ENCODE measurements at places on chromosomes 1 and 21.

GRCh38 chr1:150971583-150972416 is 2.8 kb downstream of the CERS2 start:
- DNase-seq = no peak

GRCh38 chr1:25695771-25696311 is 79.2 kb downstream of the MAN1C1 start:
- DNase-seq = no peak

GRCh38 chr1:30521261-30521865 is 202.0 kb downstream of the MATN1 start:
- DNase-seq = no peak

DNA sequence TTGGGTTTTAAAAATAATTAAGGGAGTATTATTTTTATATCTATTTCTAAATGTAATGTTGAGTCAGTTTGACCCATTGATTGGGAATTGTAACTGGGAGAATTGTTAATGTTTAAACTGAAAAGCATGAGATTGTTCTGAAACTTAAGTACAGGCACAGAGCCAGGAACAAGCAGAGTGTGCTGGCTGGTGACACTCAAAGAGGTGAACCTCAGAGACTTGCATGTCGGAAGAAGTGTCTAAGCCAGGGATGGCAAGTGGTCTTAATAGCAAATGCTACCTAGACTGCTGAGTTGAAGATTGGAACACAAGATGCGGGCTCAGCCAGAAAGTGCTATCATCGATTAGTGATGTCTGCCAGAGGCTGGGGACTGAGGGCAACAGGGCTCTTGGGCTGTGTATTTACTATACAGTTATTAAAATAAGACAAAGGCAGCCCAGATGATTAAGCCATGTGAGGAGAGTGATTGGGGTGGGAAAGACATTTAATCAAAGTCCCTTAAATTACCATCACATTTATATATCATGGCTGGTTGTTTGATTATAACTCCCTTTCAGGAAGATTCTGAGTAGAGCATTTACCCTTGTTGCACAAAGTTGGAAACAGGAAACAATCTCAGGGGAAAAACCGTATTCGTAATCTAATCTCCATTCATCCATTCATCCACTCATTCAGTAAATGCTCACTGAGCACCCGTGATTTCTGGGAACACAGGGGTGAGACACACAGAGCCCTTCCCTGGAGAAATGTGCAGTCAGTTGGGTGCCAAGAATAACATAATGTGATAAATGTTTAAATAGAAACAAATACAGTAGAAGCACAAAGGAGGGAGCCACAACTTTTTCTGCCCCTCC is 42.8 kb downstream of the C8A start:
- DNase-seq = no peak

GRCh38 chr1:96880626-96881025 is 159.0 kb downstream of the PTBP2 start:
- DNase-seq = no peak

DNA sequence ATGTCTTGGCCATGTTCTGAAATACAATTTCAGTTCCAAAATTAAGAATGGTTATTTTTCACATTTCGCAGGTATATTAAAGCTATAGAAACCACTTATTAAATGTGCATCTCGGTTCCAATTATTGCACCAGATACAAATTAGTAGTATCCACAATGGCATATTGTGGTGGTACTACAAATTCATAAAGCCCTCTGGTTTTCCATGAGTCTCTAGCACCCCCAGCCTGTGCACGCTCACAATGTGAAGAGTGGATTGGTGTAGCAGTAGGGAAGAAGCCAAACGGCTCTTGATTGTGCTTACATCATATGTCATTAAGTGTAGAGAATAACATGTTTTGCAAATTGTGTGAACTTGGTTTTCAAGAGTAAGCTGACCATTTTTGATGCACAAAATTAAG is 1.9 kb upstream of the BRINP3 start:
- no peak for DNase-seq

GRCh38 chr1:12469990-12470389 is 148.0 kb downstream of the DHRS3 start:
- DNase-seq = no peak

DNA sequence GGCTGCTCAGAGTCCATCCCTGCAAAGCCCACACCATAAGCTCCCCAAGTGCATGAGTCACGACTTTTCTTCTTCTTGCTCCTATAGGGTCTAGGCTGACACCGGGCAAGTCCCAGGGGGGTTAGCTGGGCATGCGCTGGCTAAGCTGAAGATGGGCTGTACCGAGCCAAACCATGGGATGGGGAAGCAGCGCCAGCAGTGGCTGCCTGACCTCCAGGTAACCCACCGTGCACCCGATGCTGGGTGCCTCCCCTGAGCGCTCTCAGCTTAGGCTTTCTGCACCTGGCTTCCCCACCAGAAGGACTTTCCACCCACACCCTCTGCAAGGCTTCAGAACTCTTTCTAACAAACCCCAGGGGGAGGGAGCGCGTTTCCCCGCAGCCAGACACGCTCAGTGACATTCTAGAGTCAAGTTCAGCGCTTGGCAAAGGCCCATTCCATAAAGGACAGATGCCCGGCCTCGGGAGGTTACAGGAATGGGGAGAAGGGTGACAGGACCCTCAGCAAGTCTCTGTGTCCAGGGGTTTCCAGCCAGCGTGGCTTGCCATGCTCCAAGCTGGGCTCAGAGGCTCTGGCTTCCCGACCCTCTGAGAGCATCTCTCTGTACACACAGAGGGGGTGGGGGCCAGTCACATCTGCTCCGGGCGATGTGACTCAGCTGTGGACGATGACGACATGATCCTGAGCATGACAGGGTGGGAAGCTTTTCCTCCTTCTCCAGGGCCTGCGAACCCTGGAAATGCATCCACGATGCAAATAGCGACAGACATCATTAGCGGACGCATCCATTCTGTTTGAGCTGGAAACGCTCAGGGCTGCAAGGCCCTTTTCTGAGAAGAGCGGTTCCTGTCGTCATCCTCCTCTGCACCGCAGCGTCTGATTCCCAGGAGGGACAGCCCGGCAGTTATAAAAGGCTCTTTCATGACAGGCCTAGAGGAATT is 107.8 kb downstream of the SIK1 start:
- DNase-seq = no peak

GRCh38 chr1:14926229-14926628 is 227.3 kb upstream of the TMEM51 start:
- DNase-seq = no peak

DNA sequence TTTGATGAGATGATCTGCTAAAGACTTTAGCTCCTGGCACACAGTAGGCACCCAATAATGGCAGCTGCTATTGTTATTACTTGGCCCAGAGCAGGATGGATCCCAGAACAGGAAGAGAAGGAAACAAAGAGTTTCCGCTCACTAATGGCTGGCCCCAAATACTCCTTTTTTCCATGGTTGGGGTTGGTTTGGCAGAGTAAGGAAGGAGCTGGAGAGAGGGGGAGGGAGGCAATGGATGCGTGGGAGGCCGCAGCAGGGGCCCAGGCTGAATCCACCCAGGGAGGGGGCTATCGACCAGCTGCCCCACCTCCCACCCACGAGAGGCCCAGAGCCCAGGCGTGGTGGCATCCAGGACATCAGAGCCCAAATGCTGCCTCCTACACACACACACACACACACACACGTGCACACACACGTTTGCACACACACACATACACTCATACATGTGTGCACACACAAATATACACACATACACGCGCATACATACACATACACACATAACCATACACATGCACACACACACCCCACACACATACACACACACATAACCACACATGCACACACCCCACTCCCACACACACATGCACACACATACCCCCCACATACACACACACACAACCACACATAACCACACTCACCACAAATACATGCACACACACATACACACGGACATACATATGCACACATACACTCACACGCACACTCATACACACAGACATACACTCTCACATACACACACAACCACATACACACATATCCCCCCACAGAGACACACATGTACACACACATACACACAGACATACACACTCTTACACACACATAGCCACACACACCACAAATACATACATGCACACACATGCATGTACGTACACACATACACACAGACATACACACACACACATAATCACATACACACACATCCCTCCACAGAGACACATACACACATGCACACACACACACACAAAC is 25.2 kb downstream of the C1QB start:
- no peak for DNase-seq

DNA sequence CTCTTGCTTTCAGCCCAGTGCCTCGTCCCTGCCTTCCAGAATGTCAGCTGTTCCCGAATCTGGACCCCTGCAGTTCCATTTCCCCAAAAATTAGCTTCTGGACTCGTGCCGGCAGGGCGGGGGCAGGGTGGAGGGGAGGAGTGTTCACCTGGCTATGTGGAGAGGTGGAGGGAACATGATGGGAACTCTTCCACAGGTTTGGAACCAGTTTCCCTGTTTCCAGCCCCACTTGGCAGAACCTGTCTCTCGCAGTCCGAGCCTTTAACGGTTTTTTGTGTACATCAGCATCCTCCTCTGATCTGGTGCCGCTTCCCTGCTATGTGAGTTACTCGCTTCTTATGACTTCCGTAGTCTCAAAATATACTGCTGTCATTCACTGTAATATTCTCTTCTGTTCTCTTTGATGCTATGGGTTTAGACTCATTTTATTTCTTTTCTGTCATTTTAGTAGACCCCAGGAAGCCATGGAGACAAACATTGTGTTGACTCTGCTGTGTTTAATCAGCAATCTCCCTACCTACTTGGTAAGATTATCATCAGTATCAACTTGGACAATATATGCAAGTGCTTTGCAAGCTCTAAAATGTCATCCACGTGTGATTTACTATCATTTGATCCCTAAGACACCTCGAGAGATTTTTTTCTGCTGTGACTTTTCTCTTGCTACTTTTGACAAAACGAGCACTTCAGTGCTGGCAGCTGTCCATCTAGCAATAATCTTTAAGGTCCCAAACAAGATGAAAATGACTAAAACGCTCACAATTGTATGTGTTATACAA is 33.3 kb upstream of the HNRNPU start:
- no peak for DNase-seq

DNA sequence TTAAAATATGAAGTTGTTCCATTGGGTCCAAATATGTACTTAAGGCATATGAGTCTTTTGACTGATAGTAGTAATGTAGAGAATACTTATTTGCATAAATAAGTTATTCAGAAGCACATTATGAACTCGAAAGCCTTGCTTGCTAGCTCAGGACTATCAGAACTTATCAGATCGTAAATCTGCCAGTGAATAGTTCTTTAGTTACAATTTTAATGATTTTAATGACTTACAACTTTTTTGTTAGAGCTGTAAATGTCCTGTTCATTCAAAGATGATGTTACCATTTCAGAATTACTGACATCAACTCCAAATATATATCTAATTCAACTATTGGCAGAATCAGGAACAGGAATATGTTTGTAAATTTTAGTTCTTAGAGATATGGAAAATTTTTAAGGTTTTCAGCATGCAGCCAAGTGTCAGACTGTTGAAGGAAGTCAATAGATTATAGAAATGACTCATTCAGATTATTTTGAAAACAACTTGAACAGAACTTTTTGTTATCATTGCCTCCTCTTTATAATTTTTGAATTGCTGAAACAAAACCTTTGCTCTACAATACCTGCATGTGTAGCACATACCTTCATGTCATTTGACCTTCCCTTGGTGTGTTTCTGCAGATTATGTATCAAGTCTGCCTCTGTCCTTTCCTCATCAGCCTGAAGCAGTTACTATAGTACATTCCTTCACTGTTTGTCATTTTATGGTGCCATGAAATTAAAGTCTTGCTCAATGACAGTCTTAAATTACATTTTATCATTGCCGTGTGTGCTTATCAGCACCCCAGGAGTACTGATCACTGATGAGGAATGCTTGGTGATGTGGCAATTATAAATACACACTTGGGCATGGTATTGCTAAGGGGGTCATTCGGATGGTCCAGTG is 44.9 kb downstream of the LRRC8D start:
- no peak for DNase-seq

DNA sequence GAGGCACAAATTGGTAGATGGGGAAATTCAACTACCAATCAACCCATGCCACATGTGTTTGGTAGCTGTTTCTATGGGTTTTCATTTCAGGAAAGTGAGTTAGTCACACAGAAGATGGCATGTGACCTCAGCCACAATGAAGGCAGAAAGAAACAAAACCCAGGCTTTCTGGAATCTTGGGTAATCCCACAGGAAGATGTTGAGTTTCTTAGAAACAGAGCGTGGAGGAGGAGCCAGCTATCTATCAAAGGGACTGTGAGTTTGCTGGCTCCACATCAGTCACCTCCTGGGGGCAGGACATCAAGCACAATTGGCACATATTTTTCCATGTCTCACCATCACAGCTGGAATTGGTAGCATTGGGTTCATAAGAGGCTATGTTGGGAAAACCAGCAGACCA is 188.9 kb upstream of the PLXNA2 start:
- DNase-seq = no peak

DNA sequence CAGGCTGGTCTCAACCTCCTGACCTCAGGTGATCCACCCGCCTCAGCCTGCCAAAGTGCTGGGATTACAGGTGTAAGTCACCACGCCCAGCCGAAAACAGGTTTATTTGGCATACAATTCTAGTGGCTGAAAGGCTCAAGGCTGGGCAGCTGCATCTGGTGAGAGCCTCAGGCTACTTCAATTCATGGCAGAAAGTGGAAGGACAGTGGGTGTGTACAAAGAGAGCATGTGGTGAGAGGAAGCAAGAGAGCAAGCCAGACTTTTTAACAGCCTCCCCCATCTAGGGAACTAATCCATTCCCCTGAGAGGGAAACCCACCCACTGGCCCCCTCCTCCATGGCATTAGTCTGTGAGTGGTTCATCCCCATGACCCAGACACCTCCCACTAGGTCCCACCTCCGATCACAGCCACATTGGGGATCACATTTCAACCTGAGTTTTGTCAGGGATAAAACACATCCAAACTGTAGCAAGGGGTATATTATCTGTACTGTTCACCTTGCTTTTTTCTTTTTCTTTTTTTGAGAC is 9.5 kb downstream of the BMP8A start:
- DNase-seq = no peak

DNA sequence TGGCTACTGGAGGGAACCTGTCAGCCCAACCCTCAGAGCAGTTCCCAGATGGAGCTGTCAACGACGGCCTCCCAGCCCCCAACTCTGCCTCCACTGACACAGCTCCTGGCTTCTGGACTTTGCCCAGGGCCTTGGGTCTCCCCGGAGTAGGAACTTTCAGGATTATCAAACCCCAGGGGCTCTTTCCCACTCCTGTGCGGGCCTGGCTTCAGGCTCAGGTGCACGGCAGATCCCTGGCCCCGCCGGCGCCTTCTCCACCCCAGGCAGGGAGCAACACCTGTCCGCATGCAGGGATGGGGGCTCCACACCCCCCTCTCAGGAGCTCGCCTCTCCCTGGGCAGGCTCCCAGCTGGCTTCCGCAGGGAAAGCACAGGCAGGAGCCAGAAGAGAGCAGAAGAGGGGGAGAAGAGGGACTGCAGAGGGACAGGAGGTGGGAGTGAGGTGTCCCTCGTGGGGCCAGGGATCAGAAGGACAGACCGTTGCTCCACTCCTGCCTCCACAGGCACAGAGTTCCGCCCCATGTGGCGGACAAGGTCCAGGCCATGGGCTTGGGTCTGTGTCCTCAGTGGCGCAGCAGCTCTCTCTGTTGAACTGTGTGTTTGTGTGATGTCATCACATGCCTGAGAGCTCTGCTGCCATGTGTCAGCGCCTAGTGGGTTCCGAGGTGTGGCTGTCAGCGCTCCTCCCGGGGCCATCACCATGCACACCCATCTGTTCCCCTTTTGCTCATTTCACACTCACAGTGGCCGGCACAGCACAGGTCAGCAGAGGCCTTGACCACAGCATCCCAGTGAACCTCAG is 107.7 kb downstream of the PDE9A start:
- DNase-seq = no peak

- DNase-seq = no peak
These were observed 75.4 kb upstream of the VTCN1 start for GRCh38 chr1:117286145-117286544.

GRCh38 chr21:45957981-45958600 is 23.5 kb upstream of the COL6A1 start:
- DNase-seq = no peak
